Foreskin keratinocyte (primary cell): ENCODE measurements at places on chromosomes 12 and 14. TPM values are rescaled to one million over a fixed set of nuclear protein-coding genes. Genes with fewer than 3 reads are reported as not detected.
A peak's percentile ranks its signal among the peaks of the same experiment; 100 is the strongest.

The NKX2-1 gene
- not detected in 2 replicates for total RNA-seq

DNA sequence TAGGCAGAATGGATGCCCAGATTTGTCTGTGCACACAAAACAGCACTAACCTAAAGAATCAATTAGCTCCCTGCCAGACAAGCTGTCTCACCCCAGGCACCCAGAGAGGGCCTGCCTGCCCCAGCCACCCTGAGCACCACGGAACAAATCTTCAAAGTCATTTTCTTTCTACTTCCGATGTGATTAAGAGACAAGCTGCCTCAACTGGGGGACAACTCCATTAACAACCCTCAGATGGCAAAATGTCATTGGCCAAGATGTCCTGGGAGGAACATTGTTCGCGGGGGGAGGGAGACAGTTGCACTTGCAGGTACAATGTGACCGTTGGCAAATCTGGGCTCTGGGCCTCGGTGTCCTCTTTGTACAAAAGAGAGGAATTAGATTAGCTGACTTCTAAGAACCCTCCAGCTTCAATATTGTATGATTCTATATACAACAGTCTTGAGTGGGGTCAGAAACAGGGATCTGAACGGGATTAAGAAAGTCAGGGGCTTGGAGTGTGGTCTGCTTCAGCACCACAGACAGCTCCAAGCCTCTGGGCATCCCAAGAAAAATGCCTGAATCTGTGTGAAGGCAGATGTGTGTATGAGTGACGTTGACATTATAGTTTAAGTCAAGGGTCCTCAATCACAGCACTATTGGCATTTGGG lies 42.8 kb upstream of the CMKLR1 start:
- no peak for DNase-seq

- peak; percentile 78 for DNase-seq
Measured at GRCh38 chr12:62484233-62484632, 17.6 kb downstream of the MON2 start.

- DNase-seq: no peak
Measured at GRCh38 chr14:51208982-51209381, 31.1 kb upstream of the TMX1 start.

DNA sequence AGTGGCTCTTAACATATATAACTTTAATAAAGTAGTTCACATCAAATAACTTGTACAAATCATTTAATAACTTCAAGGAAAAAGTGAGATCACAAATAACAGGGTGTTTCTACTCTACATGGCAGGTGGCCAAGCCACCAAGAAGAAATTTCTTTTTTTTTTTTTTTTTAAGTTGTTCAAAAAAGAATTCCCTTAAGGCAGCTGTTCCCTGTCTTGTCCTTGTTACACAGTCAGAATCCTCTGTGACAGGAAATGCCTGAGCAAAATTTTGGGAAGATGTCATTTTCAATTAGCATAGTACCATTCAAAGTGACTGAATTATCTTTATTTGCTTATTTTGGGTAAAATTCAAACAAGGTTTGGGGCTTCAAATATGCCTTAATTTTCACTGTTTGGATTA lies 79.4 kb downstream of the LIN7A start:
- DNase-seq: no peak

DNA sequence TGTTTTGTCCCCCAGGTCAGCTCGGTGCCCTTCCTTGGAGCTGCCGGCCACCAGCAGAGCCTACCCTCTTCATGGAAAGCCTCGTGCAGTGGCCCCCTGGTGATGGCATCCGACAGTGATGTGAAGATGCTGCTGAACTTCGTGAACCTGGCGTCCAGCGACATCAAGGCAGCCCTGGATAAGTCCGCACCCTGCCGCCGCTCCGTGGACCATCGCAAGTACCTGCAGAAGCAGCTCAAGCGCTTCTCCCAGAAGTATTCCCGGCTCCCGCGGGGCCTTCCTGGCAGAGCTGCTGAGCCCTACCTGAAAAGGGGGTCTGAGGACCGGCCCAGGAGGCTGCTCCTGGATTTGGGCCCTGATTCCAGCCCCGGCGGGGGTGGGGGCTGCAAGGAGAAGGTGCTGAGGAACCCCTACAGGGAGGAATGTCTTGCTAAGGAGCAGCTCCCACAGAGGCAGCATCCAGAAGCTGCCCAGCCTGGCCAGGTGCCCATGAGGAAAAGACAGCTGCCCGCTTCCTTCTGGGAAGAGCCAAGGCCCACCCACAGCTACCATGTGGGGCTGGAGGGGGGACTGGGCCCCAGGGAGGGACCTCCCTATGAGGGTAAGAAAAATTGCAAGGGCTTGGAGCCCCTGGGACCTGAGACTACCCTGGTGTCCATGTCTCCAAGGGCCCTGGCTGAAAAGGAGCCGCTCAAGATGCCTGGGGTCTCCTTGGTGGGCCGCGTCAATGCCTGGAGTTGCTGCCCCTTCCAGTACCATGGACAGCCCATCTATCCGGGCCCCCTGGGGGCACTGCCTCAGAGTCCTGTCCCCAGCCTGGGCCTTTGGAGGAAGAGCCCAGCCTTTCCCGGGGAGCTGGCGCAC lies 1.3 kb downstream of the FAM181A start:
- no peak for DNase-seq
